Activated T-cell treated with anti-CD3 and anti-CD28 coated beads, Interleukin-2, amount 50 U/mL, for 48 hours (primary cell): ENCODE measurements at places on chromosomes 1 and 21.

DNA sequence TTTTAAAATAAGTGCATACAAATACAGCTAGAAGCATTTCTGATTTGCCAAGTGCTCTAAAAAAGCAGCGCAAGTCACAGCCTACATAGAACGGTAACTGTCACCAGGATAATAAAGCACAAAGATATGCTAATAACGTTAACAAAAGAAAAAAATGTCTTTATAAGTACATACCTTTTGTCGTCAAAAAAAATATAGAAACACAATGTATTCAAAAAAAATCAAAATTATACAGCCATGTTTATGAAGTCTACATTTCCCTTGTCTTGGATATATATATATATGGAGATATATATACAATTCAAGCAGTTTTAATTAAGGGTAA lies 3.2 kb downstream of the IRF2BP2 start:
- DNase-seq = no peak

- no peak for DNase-seq
Observed at GRCh38 chr1:3359351-3359750, 95.1 kb upstream of the ARHGEF16 start.

- DNase-seq = no peak
Observed at GRCh38 chr1:19893687-19894086, 11.5 kb downstream of the OTUD3 start.

DNA sequence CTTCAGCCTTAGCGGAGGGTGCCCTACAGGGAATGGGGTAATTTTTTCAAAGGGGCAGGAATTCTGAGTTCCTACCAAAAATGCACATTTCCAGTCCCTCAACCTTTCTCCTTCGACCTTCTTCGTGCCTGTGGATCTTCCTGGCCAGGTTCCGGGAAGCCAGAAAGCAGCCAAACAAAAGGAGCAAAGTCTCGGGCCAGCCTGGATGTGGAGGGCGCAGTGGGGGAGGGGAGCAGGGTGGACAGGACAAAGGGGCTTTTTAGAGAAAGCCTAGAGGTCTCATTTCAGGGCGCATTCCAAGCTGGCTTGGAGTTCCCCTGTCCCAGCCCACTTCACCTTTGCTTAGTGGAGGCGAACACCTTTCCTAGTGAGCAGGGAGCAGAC lies 2.9 kb upstream of the INAVA start:
- no peak for DNase-seq

- no peak for DNase-seq
Observed at GRCh38 chr1:110465038-110465813, 14.3 kb downstream of the PROK1 start.

- no peak for DNase-seq
Observed at GRCh38 chr1:187862506-187862905, 1033.8 kb downstream of the PLA2G4A start.

DNA sequence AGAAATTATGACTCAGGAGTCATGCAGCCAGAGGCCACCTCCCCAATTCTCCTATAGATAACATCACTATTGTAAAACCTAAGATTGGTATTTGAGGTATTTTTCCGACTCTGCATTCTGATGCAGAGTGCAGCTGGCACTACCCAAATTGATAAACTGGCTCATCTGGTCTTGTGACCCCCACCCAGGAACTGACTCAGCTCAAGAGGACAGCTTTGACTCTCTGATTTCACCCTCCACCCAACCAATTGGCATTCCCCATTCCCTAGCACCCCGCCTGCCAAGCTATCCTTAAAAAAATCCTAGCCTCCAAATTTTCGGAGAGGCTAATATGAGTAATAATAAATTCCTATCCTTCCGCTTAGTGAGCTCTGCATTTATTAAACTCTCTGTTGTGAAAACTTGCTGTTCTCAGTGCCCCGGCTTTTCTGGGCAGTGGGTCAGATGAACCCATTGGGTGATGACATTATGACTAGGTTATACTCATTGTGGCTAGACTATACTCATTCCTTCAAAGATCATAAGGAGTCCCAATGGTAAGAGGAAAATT lies 39.4 kb upstream of the EPS15 start:
- peak; percentile 37 for DNase-seq

- DNase-seq = no peak
Observed at GRCh38 chr1:234558330-234558836, 51.6 kb downstream of the IRF2BP2 start.

- DNase-seq = no peak
Observed at GRCh38 chr1:202016811-202017748, 6.7 kb downstream of the ELF3 start.

GRCh38 chr1:19623523-19623922 lies 20.6 kb upstream of the NBL1 start:
- no peak for DNase-seq

DNA sequence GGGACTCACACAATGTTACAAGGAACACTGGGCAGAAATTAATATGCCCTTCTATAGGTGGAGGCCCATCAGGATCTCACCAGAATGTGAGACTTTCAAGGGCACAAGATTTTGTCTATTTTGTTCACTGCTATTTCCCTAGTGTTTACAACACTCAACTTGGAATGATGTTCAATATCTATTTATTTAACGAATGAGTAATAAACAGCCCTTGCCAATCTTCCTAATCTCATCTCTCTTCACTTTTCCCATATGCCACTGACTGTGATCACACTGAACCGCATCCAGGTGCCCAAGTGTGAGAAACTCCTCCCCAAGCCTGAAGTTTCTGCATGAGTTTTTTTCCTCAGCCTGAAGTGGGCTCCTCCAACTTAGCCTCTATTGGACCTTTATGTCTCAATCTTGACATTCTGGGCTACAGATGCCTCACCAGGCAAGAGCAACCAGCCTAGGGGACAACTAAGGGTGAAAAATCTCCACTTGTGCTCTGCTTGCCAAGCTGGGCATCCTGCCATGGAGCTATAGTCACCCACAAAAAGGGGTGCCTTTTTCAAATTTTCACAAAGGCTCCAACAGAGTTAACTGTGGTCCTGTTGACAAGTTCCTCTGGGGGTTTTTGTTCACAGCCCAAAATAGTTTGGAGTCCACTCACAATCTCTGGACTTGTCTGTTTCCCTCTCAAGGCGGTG lies 105.6 kb downstream of the PLPP3 start:
- DNase-seq = no peak

GRCh38 chr1:201426479-201427310 lies 5.2 kb upstream of the TNNI1 start:
- DNase-seq = peak; percentile 35

DNA sequence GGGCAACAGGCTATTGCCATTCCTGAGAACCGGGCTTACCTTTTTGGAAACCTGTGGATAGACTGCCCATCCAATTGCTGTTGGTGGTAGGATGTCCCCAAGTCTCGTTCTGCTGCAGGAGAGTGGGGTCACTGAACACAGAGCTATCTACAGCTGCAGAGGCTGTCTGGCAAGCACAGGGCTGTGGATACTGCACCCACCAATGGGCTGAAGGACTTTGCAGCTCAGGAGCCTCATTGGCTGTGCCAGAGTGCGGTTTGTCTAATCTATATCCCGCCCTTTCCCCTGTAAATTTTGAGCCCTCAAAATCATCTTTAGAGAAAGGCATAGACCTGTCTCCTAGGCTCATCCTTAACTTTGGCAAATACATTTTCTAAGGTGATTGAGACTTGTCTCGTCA lies 15.3 kb downstream of the RNF187 start:
- DNase-seq = no peak

- no peak for DNase-seq
Observed at GRCh38 chr1:233304489-233305102, 9.1 kb upstream of the PCNX2 start.

GRCh38 chr1:43197343-43198127 lies 25.4 kb downstream of the CFAP57 start:
- no peak for DNase-seq

DNA sequence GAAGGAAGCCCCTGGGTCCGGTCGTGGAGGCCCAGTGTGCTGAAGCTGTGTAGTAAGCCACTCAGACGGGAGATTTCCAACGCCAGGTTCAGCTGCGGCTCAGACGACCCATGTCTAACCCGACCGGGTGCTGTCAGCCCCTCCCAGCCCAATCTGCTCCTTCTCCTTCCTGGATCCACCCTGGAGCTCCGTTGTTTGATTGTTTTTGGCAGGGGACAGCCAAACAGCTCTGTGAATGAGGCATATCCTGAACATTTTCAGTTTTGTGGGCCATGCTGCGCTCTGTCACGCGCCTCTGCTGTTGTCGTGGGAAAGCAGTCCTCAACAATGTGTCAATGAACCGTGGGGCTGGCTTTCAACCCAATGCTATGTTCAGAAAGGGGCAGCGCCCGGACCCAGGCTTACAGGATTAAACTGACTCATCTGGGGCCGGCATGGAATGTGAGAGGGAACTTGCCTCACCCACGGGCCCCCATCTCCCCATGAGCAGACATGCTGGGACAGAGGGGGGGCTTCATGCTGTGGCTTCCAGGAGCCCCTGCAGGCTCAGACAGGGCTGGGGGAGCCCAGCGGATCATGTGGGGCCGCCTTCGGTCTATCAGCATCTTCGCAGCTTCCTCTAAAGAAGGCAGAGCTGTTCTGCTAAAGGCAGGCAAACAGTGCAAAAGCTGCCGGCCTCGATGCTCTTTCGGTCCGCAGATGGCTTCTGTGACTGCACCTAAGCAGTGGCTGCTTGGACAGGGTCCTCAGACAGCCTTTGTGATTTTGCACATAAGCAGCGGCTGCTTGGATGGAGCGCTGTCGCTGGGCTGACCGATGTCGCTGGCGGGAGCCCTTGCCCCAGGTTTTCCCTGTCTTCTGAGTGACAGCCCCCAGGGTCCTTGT lies 101.7 kb downstream of the RIPK4 start:
- DNase-seq = no peak

- DNase-seq = no peak
Observed at GRCh38 chr21:38948377-38949069, 142.8 kb downstream of the ETS2 start.

DNA sequence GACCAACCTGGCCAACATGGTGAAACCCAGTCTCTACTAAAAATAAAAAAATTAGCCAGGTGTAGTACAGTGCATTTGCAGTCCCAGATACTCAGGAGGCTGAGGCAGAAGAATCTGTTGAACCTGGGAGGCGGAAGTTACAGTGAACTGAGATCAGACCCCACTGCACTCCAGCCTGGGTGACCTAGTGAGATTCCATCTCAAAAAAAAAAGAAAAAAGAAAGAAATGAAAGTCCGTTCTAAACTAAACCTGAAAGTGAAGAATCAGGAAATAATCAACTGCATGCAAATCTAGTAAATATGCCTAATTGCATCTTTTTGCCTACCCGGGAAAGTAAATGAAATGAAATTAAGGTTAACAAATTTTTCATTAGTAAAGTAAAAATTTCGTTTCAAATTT lies 99.6 kb downstream of the ZZZ3 start:
- no peak for DNase-seq

- DNase-seq = no peak
Observed at GRCh38 chr21:21807598-21807903, 809.3 kb downstream of the NCAM2 start.

DNA sequence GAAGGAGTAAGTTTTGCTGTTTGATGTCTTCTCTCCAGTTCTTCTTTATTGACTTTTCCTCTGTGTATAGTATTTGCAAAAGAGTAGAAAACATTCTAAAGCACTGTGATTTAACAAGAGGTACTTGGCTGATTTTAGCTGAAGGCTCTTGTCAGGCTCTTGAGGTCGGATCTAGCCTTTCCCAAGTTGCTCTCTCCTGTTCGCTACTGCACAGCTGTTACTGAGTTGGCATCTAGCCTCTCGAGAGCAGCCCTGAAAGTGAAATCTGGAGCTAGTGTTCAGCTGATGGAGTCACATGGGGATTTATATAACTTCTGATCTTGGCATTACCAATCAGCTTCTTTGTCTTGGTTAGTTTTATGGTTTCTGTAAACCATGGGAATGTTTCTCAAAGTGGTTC lies 193.1 kb downstream of the RYR2 start:
- DNase-seq = no peak

- no peak for DNase-seq
Observed at GRCh38 chr1:13771745-13772144, 71.8 kb downstream of the PRDM2 start.

DNA sequence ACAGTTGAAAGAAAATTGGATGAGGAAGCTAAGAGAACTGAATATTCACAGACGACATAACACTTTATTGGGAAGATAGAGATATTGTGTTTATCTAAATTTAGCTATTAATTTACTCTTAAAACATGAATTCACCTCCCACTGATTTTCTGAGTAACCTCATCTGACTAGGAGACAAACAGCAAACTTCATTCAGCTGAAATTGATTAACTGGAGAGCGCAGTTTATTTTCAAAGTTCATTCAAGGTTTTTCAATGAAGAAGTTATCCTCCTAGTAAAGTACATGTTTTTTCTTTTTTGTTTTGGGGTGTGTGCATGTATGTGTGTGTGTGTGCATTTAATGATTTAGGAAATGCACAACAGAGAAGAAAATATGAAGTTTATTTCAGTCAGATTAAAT lies 215.0 kb downstream of the KCNT2 start:
- no peak for DNase-seq

GRCh38 chr1:18145851-18146618 lies 38.4 kb downstream of the IGSF21 start:
- DNase-seq = no peak

DNA sequence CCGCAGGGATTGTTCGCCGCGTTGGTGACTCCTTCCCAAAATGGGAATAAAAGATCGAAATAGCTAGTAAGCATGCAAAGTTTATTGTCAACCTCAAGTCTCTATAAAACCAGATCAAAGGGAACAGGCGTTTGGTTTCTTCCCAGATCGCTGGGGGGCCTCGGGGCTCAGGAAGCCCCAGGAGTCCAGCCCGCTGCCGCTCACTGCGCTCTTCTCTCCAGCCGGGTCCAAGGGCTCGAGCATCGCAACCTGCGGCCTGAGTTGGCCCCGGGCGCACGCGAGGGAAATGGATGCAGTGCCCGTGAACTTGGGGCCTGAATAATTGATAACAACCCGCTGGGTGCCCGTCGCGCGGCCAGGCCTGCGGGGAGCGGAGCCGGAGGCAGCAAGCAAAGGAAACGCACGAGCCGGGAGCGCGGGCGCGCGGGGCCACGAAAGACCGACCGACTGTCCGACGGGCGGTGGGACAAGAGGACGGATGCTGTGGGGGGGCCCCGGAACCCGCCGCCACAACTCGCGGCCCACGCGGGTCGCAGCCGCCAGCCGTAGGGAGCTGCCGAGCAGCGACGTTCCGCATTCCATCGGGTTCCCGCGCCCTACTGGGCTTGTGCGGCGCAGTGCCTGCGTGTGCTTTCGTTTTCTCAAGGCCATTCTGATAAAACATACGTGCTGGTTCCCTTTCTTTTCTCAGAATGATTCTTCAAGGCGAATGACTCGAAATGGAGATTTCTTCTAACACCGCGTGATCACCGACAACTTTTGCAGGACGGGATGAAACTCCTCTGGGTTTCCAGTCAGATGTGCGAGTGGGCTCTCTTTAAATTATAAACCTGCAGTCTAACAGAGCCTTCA lies 14.0 kb upstream of the ALX3 start:
- DNase-seq = peak; percentile 61

DNA sequence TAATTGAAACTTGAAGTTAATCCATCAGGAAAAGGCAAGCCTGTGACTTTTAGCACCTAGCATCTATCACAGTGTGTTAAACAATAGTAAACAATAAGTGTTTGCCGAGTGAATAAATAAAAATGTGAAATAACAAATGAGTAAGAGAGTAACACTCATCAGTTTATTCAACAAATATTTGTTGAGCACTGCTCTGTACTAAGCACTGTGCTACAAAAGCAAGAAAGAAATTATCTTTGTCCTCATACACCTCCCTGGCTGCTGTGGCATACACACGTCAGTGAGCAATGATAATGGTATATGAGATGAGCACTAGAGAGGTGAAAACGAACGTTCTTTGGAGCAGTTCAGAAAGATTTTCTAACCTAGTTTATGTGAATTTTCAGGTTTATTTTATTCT lies 295.0 kb upstream of the LRRC7 start:
- DNase-seq = no peak

GRCh38 chr1:179857009-179857408 lies 20.6 kb downstream of the TOR1AIP2 start:
- no peak for DNase-seq

GRCh38 chr1:53654216-53655210 lies 84.5 kb downstream of the GLIS1 start:
- no peak for DNase-seq
